ENCODE measurements at places on chromosomes 11 and 22.
A peak's percentile ranks its signal among the peaks of the same experiment; 100 is the strongest.

DNA sequence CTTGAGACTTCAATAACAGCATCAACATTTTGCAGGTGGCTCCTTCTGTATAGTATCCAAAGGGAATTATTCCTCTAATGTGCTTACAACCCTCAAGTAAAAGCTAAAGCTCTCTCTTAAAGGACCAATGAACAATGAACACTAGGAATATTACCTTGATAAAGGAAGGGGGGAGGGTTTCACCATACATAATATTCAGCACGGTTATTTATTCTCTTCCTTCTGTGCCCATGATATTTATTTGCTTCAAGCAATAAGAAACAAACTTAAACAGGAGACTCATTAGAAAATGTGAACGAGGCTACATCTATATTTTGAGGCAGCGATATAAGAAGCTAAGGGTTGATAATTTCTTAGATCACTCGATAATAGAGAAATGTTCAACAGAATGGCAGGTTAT lies 21.2 kb downstream of the BLID start:
- no peak for DNase-seq

DNA sequence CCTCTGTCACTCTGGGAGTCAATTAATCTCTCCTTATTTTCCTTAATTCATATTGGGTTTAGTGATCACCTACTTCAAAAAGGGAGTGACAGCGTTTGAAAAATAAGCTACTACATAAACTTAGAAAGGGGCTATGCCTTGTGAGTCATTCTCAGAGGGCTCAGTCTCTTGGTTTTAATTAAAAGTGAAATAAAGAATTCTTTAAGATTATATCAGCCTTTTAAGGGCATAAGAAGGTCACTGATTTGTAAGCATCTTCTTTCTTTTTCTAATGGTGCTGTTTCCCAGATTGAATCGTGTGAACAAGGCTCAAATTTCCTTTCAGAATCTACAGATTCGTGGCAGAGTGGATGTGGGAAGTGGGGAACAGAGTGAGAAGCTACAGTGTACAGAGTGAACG lies 636.2 kb upstream of the CCDC90B start:
- no peak for DNase-seq

DNA sequence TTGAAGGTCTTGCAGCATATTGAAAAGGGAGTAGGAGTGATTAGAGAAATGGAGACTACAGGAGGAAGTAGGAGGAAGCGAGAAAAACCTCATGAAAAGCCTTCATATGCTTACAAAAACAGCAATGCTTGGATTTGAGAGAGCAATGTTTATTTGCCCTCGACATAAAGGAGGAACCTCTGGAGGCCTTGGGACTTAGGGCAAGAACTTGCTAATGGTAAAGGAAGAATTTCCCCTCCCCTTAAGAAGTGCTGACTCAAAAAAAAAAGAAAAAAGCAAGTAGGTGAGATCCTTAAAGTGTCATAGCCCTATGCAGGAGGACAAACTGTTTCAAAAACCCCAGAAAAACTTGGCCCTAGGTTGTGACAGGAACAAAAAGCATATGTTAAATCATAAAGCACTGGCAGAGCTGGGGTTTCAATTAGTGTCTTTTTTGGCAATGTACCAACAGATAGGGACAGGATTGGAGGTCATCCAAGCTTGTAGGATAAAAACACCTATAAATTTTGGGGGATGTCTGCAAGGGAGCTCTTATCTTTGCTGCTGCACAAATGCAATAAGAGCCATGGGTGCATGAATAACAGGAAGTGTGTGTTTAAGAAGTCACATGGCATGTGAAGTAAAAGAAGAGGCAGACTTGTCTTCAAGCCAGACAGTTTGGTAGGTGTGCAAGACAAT lies 4.9 kb downstream of the GLYAT start:
- DNase-seq: no peak

GRCh38 chr11:26331911-26332571 lies at the start of gene ANO3:
TSS of gene ANO3 (plus strand) at chr11:26332130. CDS start at chr11:26332276, 146 bp downstream.
- DNase-seq: peak; percentile 64

- peak; percentile 17 for DNase-seq
Measured at GRCh38 chr11:96393753-96394348, 4.0 kb downstream of the JRKL start.

DNA sequence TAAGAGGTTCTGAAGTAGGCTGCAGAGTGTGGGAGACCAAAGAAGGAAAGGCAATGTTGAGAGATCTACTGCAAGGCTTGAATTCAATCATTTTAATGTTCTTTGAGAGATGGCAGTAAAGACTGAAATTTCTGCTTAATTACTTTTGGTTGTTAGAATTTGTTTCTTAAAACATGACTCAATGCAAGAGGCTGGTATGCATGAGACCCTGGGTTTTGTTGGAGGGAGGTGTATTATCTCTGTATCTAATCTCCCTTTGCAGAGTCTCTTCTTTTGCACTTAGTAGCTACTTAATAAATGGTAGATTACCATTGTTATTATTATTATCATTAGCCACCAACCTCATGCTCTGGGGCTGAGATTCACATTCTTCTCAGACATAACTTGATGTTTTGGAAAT lies 87.4 kb upstream of the DRD2 start:
- DNase-seq: no peak

DNA sequence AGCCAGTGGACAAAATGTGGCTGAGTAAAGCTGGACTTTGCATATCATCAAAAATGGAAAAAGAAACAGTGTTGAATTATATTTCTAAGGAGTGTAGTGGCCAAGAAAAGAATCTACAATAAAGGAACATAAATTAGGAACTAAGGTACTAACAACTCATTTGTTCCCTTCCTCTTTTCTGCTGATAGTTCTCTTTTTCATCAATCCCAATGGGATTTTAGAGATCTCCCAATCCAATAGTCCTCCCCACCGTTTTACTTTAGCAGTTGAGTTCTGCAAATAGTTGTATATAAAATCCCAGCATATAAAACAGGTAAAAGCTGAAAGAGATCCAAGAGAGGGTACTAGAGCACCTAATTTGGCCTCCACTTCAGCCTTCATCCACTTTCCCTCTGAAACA lies 2.0 kb downstream of the PRCP start:
- DNase-seq: no peak

- no peak for DNase-seq
Measured at GRCh38 chr11:131354251-131354701, 16.1 kb upstream of the NTM start.

DNA sequence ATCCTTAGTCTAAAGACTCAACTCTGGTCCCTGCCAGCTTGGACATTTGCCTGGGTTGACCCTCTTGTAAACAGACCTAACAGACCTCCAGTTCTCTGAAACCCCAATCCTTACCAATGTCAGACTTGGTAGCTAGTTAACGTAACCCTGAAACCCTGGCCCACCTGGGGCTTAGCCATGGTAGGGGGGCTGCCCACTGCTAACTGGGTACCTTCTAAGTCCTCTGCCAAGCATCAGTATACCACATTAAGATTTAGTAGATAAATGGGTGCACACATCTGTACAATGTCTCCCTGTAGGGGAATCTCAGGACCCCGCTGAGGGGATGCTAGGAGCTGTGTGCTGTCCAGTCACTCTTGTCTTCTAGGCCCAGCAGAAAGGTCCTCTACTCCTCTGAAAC lies 29.9 kb upstream of the TH start:
- no peak for DNase-seq

DNA sequence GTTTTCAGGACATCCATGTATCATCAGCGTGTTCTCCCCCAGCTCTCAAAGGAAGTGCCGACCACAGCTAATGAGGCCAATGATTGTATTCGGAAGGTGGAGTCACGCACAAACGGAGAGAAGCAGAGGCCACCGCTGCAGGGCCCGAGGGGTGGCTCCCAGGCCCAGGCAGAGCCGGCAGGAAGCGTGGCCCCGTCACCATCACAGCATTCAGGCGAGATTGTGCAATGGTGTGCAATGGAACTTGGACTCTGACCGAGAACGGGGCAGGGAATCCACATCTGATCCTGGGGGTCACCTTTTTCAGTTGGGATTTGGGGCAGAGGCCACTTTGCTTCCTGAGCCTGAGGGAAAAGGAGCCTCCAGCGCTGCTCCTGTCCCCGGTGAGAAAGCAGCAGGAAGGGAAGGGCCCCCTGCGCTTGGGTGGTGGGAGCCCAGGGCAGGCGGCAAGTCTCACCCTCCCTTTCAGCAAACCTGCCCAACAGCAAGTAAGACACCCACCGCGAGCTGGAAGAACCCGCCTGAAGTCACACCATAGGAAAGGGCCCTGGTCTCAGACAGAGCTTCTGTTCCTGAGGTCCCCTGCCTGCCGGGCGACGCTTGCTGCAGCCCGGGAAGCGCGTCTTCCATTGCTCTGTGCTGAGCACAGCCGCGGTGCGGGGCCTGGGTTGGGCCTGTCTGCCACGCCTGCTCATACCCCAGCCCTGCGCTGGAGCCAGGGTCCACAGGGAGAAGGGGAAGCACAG lies 1430.7 kb downstream of the BRD1 start:
- peak; percentile 72 for DNase-seq

- no peak for DNase-seq
Measured at GRCh38 chr11:134449713-134450112, 37.7 kb upstream of the B3GAT1 start.

Data from HuH-7 (cell line).